ENCODE measurements at places on chromosomes 3 and 15. TPM values are rescaled to one million over a fixed set of nuclear protein-coding genes. Genes with fewer than 3 reads are reported as not detected.

- no peaks in the 10 kb centered on the region for H3K4me1 ChIP-seq
- no peaks in the 10 kb centered on the region for H3K27me3 ChIP-seq
- peak; percentile 4 for DNase-seq
- H3K4me3 ChIP-seq = no peak overlapping the region
These were observed 87.6 kb downstream of the LRIG1 start for GRCh38 chr3:66413151-66413751.

DNA sequence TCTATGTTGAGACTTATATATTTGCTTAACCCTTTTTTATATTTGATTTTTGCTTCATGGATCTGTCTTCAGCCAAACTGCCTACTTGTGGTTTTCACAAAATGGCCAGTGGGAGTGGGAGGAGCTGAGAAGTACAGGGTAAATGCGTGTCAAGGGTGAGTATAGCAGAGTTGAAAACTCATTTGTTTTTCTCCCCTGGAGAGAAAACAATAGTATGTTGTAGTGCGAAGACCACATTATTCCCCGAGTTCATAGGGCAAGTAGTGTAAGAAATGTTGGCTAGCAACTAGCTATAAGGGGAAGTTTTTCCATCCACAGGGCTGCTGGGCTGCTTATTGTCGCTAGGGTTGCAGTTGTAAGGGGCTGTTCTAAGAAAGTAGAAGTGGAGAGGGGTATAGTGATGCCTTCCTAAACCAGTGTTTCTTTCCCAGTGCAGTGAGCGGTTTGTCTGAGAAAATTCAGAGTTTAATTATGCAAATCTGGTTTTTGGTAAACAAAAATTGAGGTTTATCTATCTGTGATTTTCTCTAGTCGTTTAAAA, 153.8 kb upstream of the AZI2 start:
- H3K27ac ChIP-seq = no peak overlapping the region
- H3K4me1 ChIP-seq = no peaks in the 10 kb centered on the region
- DNase-seq = no peak
- no peak overlapping the region for H3K4me3 ChIP-seq

DNA sequence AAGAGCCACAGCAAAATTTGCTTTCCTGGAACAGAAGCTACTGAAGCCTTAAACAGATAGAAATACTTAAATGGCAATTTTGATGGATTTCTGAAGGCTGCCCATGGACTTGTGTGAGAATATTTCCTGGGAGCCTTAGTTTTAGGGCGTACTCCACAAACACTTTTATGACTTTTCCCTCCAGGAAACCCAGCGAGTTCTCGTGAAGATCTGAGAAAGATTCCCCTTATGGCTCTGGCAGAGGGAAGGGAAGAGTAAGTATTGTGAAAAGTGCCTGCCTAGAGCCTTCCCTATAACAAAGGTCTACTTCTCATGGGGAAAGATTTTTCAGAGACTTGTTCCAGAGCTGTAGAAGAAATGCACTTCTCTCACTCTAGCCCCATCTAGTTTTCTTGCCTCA, 31.1 kb upstream of the TRAT1 start:
- no peaks in the 10 kb centered on the region for H3K36me3 ChIP-seq
- H3K27ac ChIP-seq = no peak overlapping the region
- no peaks in the 10 kb centered on the region for H3K4me1 ChIP-seq
- H3K27me3 ChIP-seq = peaks cover 30% of the 10 kb centered on the region
- no peak overlapping the region for H3K4me3 ChIP-seq
- no peak for DNase-seq

- no peaks in the 10 kb centered on the region for H3K4me1 ChIP-seq
- H3K4me3 ChIP-seq = no peak overlapping the region
- H3K27ac ChIP-seq = no peak overlapping the region
- H3K27me3 ChIP-seq = no peaks in the 10 kb centered on the region
- DNase-seq = no peak
- no peaks in the 10 kb centered on the region for H3K36me3 ChIP-seq
These were observed 803.3 kb downstream of the DIPK2A start for GRCh38 chr3:144774897-144775296.

- no peak for DNase-seq
- no peak overlapping the region for H3K27ac ChIP-seq
- no peak overlapping the region for H3K4me3 ChIP-seq
- peaks cover 5% of the 10 kb centered on the region for H3K27me3 ChIP-seq
These were observed 28.9 kb upstream of the KLHL6 start for GRCh38 chr3:183584246-183584913.

DNA sequence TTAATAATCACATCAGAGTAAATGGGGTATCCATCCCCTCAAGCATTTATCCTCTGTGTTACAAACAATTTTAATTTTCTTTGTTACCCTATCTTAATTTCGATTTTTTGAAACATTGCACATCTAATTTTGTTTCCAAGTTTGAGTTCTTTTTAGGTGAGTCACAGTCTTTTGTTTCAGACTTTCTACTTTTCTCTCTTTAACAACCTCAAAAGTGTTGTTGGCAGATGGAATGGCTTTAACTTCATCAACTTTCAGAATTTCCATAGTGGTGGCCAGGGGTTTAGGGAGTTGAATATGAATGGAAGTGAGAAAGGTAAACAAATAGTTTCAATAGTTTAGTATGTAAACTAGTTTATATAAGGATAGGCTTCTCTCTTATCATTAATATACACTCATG, 223.0 kb upstream of the MLF1 start:
- no peak overlapping the region for H3K4me3 ChIP-seq
- H3K27me3 ChIP-seq = no peaks in the 10 kb centered on the region
- H3K4me1 ChIP-seq = no peaks in the 10 kb centered on the region
- no peak overlapping the region for H3K27ac ChIP-seq

DUOXA2 gene
- total RNA-seq = not detected

- no peak overlapping the region for H3K27ac ChIP-seq
- peaks cover 12% of the 10 kb centered on the region for H3K4me1 ChIP-seq
- no peaks in the 10 kb centered on the region for H3K36me3 ChIP-seq
- DNase-seq = no peak
- no peaks in the 10 kb centered on the region for H3K27me3 ChIP-seq
These were observed 13.0 kb downstream of the P2RY12 start for GRCh38 chr3:151371526-151371925.

DNA sequence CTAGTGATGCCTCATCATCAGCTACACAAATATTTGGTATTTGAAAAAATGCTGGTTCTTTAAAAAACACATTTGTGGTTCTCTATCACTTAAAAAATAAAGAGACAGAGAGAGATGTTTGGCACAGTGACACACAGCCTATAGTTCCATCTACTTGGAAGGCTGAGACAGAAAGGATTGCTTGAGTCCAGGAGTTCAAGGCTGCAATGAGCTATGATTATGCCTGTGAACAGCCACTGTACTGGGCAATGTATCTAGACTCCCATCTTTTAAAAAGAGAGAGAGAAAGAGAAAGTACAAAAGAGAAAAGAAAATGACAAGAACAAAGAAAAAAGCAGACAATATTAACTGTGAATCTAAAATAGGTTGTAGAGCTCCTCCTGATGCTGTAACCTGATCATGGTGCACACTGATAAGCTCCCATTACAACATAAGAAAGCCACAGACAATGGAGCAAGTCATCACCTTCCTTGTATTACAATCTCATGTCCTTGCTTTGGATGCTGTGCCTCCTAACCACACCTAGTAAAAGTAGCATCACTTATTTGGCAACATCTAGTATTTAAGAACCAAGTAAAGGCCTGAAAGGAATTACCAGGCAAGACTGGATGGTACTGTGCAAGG, 31.7 kb upstream of the MAP4 start:
- peaks cover 18% of the 10 kb centered on the region for H3K36me3 ChIP-seq
- H3K4me3 ChIP-seq = no peak overlapping the region
- peak; percentile 46 for DNase-seq
- H3K4me1 ChIP-seq = 0 out of 2 replicates have a peak, but pooled peaks cover 4% of the 10 kb centered on the region

SHC4 gene
- total RNA-seq = 4.3 TPM

All from PC-3 (cell line).